ENCODE measurements at places on chromosomes 6 and 20. TPM values are rescaled to one million over a fixed set of nuclear protein-coding genes. Genes with fewer than 3 reads are reported as not detected.

Gene RBPJL
- total RNA-seq, result not detected

Gene PRICKLE4
- 0.43 TPM for total RNA-seq

Gene HLA-DRB5
- not detected for total RNA-seq

Gene FOXP4
- 5.5 TPM for total RNA-seq

Gene ACTL10
- 1.4 TPM for total RNA-seq

Gene ZC2HC1B
- total RNA-seq, result not detected

Gene BTNL2
- total RNA-seq, result not detected

Gene ANKRD66
- not detected for total RNA-seq

Gene CCDC167
- total RNA-seq, result 33.0 TPM

Gene ULBP2
- total RNA-seq, result 0.94 TPM

Gene AVP
- total RNA-seq, result not detected

Gene TMEM170B
- total RNA-seq, result 0.26 TPM

Gene TRAPPC3L
- total RNA-seq, result not detected

Gene IL17A
- total RNA-seq, result not detected

Gene ZBP1
- total RNA-seq, result not detected

Gene MYLK2
- not detected for total RNA-seq

Gene RIPOR2
- 35.2 TPM for total RNA-seq

All from pericardium fibroblast (primary cell).